Stimulated activated naive CD8-positive, alpha-beta T cell treated with anti-CD3 and anti-CD28 coated beads, Interleukin-15, Interleukin-2, amounts not matched to agents 100 U/mL and 50 U/mL, for 24 hours (primary cell): ENCODE measurements at places on chromosomes 7 and 10.

- no peak for DNase-seq
Measured at GRCh38 chr10:8615118-8615517, 560.6 kb downstream of the GATA3 start.

- DNase-seq, result peak; percentile 26
Measured at GRCh38 chr10:100878291-100878910, 34.4 kb upstream of the SLF2 start.

DNA sequence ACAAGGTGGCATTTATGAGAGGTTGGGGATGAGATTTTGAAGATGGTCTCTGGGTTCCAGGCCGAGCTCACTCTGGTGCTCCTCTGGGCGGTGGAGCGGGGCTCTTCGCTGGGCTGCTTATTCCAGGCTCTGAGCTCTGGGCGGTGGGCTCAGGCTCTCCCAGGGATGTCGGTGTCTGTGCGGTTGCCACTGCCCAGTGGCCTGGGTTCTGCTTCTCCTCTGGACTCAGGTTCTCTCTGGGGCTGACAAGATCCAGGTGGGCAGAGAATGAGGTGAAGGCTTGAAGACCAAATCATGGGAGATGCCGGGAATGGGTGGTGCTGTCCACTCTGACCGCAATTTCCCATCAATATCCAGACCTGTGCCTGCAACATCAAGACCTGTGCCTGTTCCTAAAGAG is 40.6 kb downstream of the RBAK start:
- DNase-seq, result no peak

DNA sequence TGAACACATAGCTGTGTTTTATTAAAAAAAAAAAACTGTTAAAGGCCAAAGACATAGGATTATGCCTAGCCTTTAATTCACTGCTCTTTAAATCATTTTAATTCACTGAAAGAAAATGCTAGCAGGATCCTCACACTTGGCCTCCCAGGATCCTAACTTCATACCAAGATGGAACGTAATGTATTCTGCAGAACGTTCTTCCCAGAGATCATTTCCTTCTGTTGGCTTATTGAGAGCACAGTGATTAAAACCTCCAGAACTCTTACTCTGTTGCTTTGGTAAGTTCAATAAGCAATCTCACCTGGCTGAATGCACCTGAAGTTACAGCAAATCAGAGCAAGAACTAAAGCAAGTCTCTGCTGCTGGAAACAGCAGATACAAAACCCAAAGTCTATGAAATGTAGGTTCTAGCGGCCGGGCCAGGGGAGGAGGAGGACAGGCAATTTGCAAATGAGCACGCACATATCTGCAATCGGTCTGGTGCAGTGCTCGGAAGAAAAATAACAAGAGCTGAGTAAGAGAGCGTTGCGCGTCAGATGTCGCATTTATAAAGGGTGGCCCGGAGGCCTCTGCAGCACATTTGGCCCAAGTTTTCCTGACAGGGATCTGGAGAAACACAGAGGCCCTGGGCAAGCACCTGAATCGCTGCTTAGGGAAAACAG is 193.9 kb downstream of the FAM107B start:
- DNase-seq, result no peak

GRCh38 chr7:74271742-74272141 is 17.5 kb upstream of the CLIP2 start:
- DNase-seq, result no peak

DNA sequence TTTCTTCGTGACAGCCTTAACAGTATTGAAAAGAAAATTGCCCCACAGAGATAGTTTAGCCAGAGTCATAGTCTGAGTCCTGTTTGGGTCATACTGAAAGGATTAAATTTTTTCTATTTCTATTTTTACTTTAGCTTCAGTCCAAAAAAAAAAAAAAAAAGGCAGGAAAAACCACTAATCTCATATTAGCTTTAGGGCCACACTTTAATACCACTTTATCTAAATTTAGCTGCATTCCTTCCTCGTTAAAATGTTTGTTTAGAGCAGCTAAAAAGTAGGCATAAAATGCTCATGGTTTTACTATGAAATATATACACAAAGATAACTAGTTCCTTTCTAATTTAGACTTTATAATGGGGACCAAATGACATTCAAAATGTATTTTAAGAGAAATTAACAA is 216.5 kb upstream of the TMEM196 start:
- no peak for DNase-seq

DNA sequence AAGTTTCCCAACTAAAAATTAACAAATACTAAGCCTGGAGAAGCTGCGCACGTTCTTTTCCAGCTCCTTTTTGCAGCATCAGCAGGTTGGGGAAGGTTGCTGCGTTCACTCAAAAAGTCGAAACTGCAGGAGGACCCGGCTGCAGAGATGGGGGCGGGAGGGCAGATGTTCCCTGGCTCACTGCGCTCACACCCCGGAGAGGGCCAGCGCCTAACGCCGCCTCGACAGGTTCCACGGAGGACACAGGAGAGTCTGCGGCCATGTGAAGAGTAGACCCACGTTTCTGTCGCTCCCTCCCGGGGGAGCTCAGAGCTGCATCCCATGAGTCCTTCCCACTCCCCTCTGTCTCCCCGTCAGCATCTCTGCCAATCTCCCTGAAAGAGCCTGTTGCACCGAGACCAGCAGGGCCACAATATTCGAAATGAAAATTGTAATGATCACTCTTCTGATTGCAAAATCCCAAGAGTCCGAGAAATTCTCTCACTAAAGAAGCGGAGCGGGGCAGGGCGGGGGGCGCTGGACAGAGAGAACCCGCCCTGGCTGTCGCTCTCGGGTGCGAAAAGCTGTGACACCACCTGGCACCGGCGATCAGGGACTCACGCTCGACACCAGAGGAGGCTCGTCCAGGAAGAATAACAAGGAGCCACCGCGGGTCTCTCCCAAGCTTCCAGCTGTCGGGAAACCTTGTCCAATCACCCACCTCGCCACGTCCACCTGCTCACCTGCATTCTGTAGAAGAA is 131.5 kb upstream of the PFKP start:
- no peak for DNase-seq

DNA sequence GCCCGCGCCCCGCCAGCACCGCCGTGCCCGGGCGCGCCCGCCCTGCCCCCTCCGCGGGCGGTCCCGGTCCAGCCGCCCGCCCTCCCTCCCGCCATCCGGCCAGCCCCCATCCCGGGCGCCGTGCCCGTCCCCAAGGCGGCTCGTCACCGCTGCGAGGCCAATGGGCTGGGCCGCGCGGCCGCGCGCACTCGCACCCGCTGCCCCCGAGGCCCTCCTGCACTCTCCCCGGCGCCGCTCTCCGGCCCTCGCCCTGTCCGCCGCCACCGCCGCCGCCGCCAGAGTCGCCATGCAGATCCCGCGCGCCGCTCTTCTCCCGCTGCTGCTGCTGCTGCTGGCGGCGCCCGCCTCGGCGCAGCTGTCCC is at the start of gene HTRA1:
HTRA1 (plus strand) TSS at position 187 of the 362 bp plus-strand sequence; CDS start at position 287, 100 bp downstream.
- peak; percentile 20 for DNase-seq

- DNase-seq, result peak; percentile 0
Measured at GRCh38 chr7:27178366-27178765, 4.2 kb upstream of the HOXA10 start.

- no peak for DNase-seq
Measured at GRCh38 chr10:129277841-129278240, 189.2 kb upstream of the MGMT start.

DNA sequence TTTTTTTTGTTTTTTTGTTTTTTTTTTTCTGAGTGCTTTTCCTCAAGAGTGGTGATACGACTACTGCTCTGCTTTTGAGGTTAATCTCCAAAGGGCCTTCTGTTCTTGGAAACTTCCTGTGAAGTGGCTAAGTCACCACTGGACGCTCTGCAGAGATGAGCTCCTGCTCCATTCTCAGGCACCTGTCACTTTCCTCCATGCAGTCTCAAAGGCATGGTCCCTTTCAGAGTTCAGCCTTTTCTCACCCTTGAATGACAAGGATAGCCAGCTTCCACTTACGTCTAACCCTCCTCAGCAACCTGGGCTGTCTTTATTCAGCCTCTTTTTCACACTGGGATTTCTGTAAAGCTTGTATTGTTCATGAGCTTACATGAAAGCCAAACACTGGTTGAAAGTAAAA is 65.8 kb downstream of the BMPER start:
- no peak for DNase-seq

DNA sequence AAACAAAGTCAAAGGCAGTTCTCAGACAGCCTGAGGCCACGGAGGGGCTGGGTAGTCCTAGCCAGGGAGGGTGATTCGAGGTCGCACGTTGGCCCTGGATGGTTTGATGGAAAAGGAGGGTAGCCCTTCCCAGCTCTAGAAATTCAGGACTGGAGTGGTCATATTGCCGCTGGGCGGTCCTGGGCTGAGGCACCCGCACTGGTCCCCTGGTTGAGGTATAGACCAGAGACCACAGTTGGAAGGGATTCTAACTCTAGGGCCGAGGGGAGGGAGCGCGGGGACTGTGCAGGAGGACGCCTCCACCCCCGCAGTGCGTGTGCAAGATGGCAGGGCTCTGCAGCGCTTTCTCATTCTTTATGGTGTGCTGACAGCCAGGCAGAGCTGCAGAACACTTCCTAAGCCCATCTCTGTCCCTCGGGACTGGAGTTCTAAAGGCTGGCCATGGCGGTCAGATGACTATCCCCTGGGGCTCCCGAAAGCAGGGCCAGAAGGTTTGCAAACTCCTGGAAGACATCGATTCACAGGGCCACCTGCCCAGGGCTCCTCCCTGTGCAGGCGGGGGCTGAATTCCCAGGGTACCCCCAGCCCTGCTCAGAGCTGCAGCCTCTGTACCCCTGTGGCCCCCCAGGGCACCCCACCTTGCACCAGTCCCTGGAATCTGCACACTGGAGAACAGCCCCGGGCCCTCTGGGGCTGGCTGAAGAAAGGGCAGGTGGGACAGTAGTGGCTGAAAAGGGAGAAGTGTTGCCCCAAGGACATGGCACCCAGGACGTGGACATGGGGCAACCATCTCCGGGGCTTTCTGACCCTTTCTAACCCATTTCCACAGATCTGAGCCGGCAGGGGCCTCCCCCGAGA is 51.0 kb upstream of the ELN start:
- DNase-seq, result no peak

GRCh38 chr7:71521506-71521905 is 389.6 kb downstream of the GALNT17 start:
- no peak for DNase-seq

DNA sequence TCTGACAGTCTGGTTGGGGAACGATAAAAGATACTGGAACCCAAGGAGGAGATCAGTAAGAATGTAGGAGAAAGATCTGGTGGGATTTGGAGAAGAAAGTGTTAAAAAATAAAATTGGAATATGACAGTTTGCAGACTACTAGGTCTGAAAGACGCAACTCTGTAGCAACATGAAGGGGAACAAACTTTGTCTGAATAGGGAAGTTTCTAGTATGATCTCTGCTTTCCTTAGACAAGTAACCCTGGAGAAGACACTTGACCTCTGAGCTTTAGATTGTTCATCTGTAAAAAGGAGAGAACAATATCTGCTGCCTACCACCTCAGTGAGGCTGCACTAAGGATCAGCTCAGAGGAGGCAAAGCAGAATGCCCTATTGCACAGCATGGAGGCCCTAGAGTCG is 3.0 kb upstream of the PRSS1 start:
- DNase-seq, result no peak

DNA sequence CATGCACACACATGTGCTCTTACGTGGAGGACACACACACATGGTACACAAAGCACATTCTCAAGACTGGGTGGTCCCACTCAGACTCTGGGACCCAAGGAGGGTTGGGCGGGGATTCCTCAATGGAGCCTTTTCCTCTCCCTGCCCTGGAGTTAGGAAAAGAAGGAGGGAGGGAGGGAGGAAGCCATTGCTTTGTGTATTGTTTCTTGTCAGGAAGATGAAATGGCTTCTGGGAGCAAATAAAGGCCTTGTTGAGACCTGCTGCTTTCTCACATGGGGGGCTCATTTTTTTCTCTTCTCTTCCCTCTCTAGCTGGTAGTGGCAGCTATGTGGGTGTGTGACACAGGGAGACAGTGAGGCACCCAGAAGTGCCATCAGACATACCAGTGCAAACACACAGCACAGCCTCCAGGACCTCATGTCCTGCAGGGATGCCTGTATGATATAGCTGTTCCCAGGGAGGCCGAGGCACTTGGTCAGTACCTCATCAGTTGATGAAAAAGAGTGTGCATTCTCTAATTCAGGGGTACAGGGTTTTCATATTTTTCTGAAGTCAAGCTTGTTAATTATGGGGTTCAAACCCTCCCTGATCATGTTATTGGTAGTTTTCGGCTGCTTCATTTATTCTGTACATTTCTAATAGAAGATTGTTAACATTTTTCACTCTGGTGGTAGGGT is 5.7 kb downstream of the AQP1 start:
- DNase-seq, result no peak

GRCh38 chr7:99525713-99526440 is 21.4 kb downstream of the ZKSCAN5 start:
- no peak for DNase-seq

DNA sequence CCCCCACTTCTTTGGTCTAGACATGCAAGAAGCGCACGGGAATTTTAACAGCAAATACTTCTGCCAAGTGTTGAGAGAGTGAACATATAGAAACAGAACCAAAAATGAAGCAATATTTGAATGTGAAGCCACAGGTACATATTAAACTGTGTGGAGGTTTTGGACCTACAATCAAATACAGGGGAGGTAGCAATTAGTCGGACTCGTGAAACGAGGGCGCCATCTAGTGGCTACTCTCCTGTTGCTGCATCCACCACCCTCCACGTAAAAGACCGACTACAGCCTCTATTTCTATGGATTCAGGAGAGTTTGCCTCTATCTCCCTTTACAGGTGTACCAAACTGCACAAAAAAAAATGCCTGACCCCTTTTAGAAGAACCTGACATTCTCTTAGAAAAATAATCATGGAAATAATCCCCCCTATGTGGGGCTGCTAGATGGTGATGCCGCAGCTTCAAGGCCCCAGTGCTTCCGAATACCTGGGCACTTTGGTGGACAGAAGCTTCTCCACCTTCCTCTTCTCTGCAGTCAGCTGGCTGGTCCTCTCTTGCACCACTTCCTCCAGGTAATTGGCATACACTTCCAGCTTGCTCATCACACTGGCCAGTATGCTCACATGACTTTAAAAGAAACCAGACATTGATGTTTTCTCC is 31.7 kb downstream of the TECTB start:
- DNase-seq, result peak; percentile 84

DNA sequence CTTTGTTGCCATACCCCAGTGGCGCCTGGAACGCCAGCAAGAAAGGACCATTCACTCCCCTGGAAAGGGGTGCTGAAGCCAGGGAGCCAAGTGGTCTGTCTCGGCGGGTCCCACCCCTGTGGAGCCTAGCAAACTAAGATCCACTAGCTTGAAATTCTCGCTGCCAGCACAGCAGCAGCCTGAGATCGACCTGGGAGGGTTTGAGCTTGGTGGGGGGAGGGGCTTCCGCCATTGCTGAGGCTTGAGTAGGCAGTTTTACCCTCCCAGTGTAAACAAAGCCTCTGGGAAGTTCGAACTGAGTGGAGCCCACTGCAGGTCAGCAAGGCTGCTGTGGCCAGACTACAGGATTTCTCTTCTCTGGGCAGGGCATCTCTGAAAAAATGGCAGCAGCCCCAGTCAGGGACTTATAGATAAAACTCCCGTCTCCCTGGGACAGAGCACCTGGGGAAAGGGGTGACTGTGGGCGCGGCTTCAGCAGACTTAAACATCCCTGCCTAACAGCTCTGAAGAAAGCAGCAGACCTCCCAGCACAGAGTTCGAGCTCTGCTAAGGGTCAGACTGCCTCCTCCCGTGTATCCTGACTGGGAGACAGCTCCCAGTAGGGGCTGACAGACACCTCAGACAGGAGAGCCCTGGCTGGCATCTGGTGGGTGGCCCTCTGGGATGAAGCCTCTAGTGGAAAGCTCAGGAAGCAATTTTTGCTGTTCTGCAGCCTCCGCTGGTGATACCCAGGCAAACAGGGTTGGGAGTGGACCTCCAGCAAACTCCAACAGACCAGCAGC is 281.1 kb upstream of the SP4 start:
- no peak for DNase-seq
